Activated CD8-positive, alpha-beta memory T cell treated with anti-CD3 and anti-CD28 coated beads for 1 hour (primary cell): ENCODE measurements at places on chromosomes 13 and 19.

DNA sequence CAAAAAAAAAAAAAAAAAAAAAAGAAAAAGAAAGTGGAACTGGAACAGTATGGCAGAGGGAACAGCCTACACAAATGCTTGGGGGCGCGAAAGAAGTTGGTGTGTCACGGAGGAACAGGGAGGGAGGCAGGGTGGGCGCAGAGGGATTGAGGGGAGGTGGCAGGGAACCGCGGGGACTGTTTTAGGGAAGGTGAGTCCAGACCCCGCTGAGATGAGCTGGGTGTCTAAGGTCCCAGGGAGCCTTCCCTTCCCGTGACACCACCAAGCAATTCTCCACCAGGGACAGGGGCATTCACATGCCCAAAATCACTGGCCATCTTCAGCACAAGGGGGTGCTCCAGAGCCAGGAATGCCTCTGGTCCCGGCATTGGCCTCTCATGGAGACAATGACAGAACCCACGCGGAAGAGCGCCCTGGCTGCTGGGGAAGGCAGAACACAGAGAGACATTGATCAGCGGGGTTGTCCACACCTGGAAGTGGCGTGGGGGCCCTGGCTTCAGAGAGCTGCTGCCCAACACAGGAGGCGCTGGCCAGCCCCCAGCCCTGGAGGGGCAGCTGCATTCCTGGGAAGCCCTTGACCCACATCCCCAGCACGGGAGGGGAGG is 6.9 kb downstream of the PEAK3 start:
- DNase-seq: no peak

GRCh38 chr13:46202188-46202795 is 9.4 kb upstream of the LRRC63 start:
- no peak for DNase-seq

- no peak for DNase-seq
Observed at GRCh38 chr19:4258181-4258580, 11.3 kb downstream of the YJU2 start.

DNA sequence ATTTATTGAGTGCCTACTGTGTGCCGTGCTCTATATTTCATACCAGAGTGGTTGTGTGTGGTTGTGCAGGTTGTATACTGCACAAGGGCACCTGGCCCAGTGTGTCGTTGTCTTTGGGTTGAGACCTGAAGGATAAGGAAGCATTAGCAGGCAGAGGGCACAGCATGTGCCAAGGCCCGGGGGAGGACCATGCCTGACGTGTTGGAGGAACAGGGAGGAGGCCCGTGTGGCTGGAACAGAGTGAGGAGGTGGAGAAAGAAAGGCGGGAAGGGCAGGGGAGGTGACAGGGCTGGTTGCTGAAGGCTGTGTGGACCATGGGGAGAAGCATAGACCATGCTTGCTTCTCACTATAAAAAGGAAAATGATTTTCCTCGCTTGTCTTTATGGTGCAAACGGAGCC is 26.8 kb downstream of the CELF5 start:
- DNase-seq: no peak

DNA sequence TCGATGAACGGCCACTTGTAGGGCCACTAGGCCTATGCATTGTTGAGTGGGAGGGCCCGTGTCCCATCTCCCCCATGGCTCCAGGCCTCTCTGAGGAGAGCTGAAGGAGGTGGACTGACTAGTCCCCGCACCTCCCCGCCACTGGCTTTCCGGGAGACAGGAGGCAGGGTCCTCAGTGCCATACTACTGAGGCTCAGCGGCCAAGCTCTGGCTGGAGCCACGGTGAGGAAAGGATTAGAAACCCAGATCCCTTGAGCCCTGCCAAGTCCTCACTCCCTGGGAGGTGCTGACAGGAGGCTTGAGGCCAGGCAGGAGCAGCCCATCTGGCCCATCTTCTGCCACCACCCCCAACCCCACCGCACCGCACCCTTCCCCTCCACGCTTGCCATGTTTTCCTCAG is 29.0 kb downstream of the CCDC8 start:
- no peak for DNase-seq

DNA sequence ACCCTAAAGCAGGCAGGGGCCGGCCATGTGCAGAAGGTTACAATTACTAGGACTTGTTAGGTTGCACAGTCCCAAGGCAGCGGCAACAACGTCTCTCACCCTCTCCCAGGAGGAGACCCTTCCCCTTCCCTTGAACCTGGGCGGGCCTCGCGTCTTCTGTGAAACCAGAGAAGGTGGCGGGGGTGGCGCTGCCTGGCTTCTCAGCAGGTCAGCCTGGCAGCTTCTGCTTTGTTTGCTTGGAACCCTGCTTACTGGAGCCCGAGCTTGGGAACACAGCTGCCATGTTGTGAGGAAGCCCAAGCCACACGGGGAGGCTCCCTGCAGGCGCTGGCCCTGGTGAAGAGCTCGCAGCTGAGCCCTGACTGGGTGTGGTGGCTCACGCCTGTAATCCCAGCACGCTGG is 15.5 kb downstream of the MKNK2 start:
- no peak for DNase-seq

DNA sequence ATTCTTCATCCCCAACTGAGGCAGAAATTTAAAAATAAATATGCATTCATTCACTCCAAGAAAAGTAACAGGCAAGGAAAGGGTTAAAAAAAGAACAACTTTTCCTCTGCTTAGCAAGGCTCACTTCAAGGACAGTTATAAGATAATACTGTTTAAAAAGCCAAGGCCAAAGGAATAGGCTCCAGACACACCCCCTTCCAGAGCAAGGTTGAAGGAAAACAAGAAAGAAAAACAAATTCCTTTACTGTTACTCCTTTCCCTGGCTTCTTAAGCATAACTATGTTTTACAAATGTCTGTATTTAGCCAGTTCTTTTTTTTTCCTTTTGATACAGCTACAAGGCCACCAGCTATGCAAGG is 8.5 kb downstream of the SIGLEC11 start:
- DNase-seq: no peak
